ENCODE measurements at places on chromosomes 16 and 17.

DNA sequence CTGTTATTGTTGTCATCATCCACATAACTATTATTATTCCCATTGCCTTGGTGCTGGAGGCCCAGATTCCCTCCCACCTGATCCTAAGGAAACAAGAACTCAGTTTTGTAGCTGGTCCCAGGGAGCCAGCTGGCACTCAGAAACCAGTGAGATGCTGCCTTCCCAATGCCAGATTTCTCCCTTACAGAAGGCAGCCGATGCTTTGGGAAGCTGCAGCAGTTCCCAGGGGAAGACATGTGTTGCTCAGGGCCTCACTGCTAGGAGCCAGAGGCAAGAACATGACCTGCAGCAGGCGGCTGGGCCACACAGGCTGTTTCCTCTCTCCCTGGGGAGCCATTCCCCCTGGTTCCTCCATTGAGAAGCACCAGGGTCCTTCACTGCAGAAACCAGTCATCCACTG, 59.9 kb upstream of the GRIN2A start:
- no peak for DNase-seq

DNA sequence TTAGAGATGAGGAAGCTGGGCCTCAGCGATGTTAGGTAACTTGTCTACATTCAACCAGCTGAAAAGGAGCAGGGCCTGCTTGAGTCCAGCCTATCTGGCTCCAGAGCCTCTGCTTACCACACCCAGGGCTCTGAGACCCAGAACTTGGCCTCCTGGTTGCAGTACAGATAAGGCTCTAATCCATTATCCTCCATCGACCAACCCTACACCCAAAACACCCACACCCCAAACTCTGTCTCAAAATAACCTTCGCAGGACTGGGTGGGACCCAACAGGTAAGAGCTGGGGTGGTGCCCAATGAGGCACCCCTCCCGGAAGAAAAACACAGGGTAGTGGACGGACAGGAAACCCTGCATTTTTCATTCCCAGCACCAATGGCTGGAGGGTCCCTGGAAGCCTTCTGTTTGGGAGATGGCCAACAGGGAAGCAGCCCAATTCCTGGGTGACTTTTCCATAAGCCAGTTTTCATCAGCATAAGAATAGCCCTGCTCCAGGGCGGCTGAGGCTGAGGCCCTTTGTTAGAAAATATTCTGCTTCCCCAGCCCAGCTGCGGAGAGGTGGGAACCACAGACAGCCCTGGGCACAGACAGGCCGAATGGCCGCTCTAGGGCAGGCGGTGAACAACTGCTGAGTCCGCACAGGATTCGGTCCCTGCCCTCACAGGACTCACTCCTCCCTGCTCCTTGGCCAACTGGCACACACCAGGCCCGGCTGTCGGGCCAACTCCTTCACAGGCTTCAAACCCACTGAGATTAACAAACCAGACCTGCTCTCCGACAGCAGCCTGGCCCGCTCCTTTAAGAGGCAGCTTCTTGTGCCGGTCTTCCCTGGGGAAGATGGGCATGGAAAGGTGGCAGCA, 9.8 kb downstream of the SMIM5 start:
- DNase-seq, result no peak

DNA sequence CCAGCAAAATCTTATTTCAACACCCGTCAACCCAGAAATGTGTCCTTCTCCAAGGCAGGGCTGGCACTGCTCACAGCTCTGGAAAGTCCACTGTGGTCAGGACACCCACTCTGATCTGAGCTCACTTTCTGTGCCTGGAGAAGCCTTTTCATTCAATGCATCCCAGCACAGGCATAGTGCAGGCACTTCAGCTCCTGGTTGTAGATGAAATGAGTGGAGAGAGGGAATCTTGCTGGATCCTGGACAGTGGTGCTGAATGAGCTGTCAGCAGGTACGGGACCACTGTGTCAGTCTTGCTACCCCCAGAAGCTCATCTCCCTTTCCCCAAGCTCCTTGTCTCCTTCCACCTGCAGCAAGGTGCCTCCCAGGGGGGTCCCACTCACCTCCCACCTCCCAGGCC, 86.1 kb upstream of the SALL1 start:
- DNase-seq, result no peak

- DNase-seq, result peak; percentile 63
These were observed 28.8 kb upstream of the GINS2 start for GRCh38 chr16:85717393-85718152.

DNA sequence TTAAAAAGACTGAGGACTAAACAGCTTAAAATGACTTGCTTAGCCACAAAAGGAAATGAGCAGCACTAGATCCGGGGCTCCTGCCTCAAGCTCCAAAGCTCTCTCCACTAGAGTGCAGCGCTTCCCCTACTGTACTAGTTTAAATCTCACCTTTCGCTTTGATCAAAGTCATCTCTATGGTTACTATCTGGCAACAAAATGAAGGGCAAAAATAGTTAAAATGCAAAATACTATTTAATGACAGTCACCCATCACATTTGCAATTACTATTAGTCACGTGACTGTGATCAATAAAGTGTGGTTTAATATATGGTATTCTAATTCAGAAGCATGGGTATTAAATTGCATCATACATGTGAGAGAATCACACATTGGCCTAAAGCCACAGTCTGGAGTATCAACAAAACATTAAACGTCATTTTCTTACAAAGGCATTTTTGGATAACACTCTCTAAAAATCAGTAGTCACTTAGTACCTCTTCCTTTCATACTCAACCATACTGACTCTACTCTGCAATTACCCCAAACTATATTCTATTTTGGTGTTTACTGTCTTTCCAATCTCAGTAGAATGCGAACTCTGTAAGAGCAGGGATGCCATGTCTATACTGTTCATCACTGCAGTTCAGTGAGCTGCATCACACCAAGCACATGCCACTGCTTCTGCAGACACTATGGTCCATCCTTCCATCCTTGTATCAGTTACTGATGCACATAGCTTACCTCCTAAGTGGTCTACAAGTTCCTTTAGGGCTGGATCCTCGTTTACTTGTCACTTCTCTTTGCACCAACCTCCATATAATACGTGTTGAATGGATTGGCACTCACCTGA, 6.2 kb downstream of the PSMD12 start:
- peak; percentile 78 for DNase-seq

DNA sequence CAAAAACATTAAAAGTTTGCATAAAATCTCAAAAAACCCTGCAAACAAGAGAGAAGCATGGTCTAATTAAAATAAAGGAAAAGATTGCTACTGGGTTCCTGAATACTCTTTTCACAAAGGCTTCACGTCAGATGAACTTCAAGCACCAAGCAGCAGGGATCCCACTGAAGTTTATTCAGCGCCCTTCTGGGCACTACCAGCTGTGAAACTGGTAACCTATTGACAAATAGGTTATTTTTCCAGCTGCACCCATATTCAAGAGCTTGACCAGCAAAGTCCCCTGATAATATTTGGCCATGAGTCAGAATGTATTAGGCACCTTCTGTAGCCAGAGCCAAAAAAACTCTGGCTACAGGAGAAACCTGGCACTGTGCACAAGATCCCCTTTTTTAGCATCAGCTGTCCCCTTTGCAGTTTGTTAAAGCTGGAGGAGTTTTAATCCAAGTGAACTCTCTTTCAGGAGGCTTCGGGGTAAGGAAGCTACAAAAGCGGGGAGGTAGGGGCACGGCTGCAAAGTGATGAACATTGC, 60.3 kb downstream of the GRIN2A start:
- DNase-seq, result no peak
